ENCODE measurements at places on chromosomes 2 and 18.
A peak's percentile ranks its signal among the peaks of the same experiment; 100 is the strongest.

DNA sequence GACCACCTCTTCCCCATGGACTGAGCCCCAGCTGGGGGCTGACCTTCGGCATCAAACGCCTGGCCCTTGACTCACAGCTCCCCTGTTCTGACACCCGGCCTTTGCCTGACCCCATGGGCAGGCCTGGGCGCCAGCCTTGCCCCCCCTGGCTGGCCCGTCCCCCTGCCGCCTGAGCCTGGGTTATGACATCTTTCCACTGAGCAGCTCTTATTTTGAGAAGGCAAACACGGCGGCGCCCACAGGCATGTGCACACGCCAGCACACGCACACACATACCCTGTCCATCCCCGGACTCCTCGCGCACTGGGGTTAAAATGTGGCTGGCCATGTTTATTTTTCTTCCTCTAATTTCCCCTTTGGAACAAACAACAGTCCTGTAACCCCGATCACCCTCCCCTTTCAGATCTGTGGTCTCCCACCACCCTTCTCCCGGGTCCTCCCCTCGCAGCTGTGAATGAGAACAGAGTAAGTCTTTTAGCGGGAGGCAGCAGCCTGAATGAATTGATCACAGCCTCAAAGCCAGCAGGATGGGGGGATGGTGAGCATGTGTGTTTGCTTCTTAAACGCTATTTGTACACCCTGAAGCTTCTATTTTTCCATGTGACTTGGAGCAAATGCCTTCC lies 11.8 kb upstream of the ATOH8 start:
- DNase-seq, result no peak

DNA sequence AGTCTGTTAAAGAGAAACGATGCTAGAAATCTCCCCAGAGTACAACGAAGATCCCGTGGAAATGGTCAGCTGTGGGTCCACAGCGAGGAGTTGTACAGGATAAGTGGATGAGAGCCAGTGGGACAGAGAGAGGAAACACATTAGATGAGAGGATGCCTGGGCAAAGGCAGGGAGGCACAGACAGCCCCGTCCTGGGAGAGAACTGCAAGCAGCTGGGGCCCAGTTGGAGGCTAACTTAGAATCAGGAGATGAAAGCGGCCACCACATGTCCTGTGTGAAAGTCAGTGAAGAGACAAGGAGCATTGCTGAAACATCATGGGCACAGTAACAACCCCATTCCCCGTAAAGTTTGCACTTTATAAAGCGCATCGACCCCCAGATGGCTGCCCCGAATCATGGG lies 157.5 kb downstream of the RAPGEF4 start:
- DNase-seq, result no peak

DNA sequence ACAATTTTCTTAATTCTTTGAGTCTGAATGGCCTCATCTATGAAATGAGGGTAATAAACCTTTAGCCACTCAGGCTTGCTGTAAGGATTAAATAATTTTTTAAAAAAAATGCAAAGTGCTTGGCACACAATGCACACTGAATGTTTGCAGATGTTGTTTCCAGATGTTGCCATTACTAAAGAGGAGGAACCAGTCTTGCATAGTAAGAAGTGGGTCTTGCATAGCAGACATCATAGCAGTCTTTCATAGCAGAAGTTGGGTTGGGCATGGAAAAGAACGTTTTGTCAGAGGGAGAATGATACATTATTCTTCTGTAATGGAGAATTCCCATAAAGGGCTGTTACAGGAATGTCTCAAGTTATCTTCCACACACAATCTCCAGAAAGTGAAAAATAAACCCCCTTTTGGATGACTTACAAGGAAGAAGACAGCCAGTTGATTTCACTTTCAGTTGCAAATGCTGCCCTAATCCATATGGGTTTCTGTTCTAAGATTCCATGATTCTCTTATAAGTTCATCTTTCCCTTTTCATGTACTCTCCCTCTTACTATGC lies 327.7 kb downstream of the SUCLG1 start:
- no peak for DNase-seq

DNA sequence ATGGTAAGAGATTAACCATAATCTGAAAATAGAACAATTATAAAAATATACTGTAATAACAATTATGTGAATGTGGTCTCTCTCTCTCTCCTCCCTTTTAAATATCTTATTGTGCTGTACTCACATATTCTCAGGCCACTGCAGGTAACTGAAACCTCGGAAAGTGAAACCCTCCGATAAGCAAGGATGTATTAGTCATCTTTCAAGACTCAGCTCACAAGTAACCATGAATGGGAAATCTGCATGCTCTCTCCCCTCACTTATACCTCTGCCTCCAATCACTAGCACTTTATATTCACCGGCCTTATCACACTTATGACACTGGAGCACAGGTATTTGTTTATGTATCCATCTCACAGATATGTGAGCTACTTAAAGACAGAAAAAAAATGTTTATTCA lies 139.7 kb downstream of the LRP2 start:
- no peak for DNase-seq

GRCh38 chr2:127408004-127408806 lies 10.0 kb upstream of the PROC start:
- DNase-seq, result peak; percentile 43

- no peak for DNase-seq
Observed at GRCh38 chr18:59606193-59607077, 90.8 kb downstream of the CCBE1 start.

GRCh38 chr2:165777522-165778186 lies 16.4 kb downstream of the GALNT3 start:
- DNase-seq, result no peak

- no peak for DNase-seq
Observed at GRCh38 chr2:1651121-1652033, 92.9 kb downstream of the PXDN start.

DNA sequence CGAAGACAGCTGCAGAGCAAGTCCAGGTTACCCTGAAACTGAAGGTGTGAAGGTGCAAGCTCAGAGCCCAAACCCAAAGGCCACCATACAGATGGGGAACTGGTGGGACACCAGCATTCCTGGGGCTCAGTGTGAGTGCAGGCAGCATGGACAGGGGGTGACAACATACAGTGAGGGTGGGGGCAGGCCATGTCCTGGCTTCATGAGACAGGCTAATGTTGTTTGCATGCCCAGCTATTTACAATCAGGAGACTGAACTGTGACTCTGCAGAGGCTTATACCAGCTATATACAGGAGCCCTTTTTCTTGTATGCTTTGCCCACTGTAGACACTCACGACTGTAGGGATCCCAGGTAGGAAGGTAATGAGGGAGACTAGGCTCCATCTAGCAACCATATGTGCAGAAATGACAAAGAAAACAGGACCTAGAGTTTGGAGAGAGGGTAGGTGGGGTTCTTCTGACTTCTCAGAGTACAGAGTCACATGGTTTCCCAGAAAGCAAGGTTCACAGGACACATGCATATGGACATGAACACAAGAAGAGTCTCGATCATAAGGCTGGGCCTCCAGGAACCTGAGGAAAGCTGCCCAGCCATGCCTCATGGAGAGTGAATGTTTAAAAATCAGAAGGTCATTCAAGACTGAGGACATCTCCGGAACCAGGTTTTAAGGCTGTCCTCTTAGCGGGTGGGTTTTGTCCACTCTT lies 26.4 kb downstream of the SIX3 start:
- no peak for DNase-seq

- DNase-seq, result no peak
Observed at GRCh38 chr2:220628252-220628651, 943.9 kb downstream of the EPHA4 start.

- DNase-seq, result no peak
Observed at GRCh38 chr2:217394510-217395351, 534.9 kb upstream of the TNP1 start.

GRCh38 chr2:52477166-52477565 lies 1290.4 kb upstream of the CHAC2 start:
- DNase-seq, result no peak

- no peak for DNase-seq
Observed at GRCh38 chr2:43086451-43087221, 139.8 kb downstream of the ZFP36L2 start.

GRCh38 chr2:144747571-144747970 lies 227.7 kb upstream of the ZEB2 start:
- no peak for DNase-seq

- DNase-seq, result no peak
Observed at GRCh38 chr2:219798430-219798829, 171.0 kb downstream of the SLC4A3 start.

- no peak for DNase-seq
Observed at GRCh38 chr2:226282151-226282550, 517.5 kb downstream of the IRS1 start.

DNA sequence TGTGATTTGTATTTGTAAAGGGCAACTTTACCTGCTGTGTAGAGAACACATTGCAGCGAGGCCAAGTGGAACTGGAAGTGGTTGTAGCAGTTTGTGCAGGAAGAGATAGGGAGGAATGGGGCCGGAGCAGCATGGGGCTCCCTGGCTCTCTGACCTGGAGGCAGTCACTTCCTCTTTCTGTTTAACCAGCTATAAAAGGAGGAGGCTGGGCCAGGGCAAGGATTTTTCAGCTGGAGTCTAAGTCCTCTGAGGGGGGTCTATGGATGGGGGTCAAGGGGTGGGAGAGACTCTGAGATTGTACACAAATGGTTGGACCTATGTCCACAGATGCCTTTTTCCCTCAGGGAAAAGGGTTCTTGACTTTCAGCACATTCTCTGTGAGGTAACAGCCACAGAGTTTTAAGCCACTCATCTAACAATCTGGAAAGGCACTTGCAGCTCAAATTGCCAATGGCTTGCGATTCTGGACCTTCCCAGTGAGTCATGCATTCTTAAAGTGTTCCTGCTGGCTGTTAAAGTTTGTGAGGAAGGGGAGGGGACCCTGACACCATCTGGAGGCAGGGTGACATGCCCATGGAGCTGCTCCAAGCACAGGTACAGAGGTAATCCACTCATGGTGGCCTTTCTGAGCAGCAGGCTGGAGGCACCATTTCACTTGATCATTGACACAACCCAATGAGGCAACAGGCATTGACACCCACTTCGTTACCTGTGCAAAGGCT lies 347.0 kb downstream of the CYRIA start:
- no peak for DNase-seq

DNA sequence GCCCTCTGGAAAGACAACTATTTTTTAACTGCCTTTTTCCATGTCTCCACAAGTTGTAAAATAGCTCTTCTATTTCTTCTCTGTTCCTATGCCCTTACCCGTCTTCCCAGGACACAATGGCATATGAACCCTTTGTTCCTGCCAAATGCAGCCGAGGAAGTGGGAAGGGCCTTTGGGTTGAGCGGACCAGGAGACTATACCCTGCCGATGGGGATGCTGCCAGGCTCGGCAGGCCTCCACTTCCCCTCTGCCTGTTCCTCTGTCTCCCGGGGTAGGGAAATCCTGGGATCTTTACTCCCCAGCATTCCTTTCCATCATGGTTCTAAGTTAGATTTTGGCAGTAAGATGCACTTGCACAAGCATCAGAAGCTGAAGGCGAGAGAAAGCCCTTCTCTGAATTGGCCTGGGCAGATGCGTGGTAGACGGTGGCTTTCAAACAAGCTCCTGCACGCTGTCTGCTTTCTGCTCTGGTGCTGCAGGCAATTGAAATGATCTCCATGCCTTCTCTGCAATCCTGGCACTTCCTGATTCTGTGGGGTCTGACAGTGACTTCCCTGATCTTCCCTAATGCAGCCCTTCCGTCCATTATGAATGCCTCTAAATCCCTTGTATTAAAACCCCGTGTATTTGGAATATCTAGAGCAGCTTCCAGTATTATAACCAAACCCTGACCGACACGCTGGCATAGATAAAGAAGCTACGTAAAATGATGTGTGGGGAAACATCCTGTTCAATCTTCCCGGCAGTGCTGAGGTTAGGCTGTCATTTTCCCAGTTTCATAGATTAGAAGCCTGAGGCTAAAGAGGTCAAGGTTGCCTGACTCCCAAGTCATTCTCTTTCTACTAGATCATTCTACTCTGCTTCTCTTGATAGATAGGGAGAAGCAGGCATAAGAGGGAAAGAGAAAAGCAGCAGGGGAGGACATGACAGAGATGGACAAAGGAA lies 69.8 kb downstream of the MCFD2 start:
- no peak for DNase-seq

GRCh38 chr2:290090-290722 lies 2.3 kb upstream of the ALKAL2 start:
- DNase-seq, result no peak

GRCh38 chr2:100413571-100413970 lies 3.9 kb downstream of the CHST10 start:
- no peak for DNase-seq

- no peak for DNase-seq
Observed at GRCh38 chr18:21743166-21743832, 2.7 kb downstream of the MIB1 start.

DNA sequence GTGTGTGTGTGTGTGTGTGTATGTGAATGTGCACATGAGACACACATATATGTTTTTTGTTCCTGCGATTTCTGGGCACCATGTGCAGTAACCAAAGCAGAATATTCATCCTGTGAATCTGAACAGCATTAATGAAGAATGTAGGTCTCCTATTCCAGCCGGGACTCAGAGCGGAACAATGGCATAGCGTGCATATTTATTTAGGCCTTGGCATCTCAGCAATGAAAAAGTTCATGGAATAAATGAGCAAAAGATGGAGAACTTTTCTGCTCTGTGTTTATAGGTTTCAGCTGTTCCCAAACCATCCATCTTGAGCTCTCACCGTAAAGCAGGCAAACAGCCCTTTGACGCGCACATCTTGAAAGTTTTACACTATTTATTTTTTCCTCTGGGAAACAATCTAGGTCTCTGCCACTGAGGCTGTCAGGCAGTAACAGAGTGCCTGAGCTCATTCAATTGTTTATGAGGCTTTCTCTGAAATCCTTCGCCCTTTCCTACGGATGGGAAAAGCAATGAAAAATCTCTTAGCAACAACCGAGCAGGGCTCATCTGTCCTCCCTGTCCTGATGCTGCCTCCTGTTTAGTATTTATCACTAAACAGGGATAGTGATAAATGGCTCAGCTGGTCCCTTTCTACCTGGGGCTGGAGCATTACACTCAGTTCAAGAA lies 146.2 kb upstream of the MSH6 start:
- DNase-seq, result no peak

DNA sequence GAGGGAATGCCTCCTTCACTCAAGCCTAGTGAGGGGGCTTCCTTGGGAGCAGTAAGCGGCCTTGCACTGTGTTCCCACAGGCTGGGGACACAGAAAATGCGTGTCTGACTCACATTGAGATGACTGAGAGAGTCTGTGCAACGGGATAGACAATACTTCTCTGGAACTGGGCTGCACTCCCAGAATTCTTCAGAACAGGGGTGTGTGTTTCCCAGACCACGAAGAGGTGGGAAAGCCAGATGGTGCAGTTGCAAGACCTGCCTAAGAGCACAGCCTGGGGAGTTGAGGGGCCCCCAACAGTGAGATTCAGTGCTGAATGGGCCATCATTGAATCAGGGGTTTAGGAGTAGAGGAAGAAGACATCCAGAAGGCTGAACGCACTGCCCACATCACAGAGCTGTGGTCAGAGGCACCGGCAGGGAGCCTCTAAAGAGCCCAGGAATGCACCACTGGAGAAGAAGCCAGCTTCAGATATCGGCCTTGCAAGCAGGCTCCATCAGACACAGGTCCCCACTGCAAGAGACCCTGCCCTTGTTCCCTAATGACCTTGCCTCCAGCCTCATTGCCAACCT lies 36.6 kb upstream of the MRPL19 start:
- DNase-seq, result no peak

Measured in esophagus squamous epithelium (tissue), 5 donors.